Esophagus mucosa (tissue), 1 donor: ENCODE measurements at places on chromosomes 13 and 19. TPM values are rescaled to one million over a fixed set of nuclear protein-coding genes. Genes with fewer than 3 reads are reported as not detected.

The SLITRK1 gene
- total RNA-seq, result not detected

The SPACA6 gene
- total RNA-seq, result 3.0 TPM

The OR7A5 gene
- not detected for total RNA-seq

The GRIK5 gene
- 0.32 TPM for total RNA-seq

The ZNF611 gene
- total RNA-seq, result 6.9 TPM

The ENOX1 gene
- 0.12 TPM for total RNA-seq

The CEACAM5 gene
- total RNA-seq, result 369 TPM
